ENCODE measurements at places on chromosomes 11 and 22.

DNA sequence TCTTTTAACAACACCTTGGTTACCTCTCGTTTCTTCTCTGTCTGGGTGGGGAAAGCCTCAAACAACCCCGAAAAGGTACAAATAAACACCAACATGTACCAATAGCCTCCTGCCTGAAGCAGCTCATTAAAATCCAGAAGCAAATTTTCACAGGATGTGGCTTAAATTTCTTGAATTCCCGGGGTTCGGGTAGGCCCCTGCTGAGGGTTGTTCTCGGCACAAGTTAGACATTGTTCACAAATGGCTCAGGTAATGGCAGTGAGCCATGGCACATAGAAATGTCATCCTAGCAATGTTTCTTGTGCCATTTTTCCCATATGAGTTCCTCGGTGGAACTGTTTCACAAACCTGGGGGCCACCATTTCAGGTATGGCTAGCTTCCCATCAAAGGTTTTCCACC, 19.7 kb upstream of the GLYATL1 start:
- peak; percentile 83 for DNase-seq

- DNase-seq: peak; percentile 58
These were observed 75.9 kb downstream of the LDLRAD3 start for GRCh38 chr11:36019722-36020121.

GRCh38 chr11:65862191-65862735, 2.0 kb downstream of the MUS81 start:
- DNase-seq: no peak

DNA sequence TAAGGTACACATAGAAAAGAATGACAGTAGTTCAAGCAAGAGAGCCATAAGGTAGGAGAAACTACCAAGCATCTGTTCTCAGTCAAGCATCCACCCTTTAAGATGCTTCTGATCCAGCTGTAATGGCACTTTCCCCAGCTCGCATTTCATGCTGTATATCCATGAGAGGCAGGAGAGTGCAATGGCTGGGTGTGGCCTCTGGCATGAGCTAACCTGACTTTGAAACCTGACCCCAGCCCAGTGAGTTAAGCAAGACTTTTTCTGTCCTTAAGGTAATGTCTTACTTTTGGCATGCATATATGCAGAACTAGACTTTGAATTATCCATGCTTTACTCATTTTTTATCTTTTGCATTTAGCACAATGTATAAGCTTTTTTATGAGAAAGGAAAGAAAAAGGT, 79.8 kb upstream of the CNTN5 start:
- peak; percentile 16 for DNase-seq

- no peak for DNase-seq
These were observed 37.0 kb upstream of the KIRREL3 start for GRCh38 chr11:127037596-127037995.

GRCh38 chr11:30497600-30497999, 88.6 kb downstream of the MPPED2 start:
- no peak for DNase-seq

DNA sequence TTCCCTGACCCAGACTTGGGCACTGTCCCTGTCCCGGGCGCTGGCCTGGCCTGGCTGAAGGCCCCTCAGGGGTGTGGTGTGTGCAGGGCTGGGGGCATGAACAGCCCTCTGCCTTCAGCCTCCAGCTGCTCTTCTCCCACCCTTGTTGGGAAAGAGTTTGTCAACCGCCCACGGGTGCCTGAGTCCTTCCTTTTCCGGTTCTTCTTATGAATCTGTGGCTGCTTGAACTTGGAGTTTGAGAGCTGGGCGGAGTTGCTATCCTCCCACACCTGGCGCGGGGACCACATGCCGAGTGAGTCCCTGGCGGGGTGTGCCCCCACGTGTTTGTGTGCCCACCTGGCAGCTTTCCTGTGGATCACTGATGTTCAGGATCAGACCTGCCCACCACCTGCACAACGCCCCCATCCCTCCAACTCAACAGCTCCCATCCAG, 13.4 kb downstream of the NFAM1 start:
- no peak for DNase-seq

GRCh38 chr11:68012843-68013610, 2.9 kb downstream of the ALDH3B1 start:
- DNase-seq: peak; percentile 100

DNA sequence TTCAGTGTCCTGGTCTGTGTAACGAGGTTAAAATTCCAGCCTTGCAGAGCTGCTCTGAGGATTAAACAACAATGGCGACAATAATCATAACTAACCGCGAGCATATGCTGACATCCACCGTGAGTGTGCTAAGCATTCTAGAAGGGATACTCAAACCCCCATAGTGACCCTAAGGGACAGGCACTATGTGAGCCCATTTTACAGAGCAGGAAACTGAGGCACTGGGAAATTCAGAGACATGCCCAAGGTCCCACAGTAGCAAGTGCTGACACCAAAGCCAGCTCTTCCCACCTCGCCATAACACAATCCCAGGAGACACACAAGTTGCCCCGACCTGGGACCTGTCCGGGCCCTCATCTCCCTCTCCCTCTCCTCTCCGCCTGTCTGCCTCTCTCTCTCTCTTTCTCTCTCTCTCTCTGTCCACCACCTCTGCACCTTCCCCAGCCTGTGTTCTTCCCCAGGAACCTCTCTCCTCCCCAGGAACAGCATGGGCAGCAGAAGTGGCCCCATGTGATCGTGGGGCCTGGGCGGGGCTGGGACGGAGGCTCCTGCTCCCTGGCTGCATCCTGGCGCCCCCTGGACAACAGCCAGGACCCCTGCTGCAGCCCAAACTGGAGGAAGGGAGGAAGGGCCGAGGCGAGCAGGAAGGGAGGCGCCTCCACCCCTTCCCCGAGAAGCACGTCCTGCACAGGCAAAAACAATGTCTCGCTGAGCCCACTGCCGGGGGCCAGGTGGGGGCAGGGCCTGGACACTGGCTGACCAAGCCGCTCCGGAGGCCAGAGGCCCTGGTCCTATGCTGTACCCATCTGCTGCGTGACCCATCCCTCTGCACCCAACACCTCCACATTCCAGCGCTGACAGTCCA, 14.8 kb upstream of the MFNG start:
- no peak for DNase-seq

- DNase-seq: no peak
These were observed 24.7 kb downstream of the LUZP2 start for GRCh38 chr11:24521601-24522000.

DNA sequence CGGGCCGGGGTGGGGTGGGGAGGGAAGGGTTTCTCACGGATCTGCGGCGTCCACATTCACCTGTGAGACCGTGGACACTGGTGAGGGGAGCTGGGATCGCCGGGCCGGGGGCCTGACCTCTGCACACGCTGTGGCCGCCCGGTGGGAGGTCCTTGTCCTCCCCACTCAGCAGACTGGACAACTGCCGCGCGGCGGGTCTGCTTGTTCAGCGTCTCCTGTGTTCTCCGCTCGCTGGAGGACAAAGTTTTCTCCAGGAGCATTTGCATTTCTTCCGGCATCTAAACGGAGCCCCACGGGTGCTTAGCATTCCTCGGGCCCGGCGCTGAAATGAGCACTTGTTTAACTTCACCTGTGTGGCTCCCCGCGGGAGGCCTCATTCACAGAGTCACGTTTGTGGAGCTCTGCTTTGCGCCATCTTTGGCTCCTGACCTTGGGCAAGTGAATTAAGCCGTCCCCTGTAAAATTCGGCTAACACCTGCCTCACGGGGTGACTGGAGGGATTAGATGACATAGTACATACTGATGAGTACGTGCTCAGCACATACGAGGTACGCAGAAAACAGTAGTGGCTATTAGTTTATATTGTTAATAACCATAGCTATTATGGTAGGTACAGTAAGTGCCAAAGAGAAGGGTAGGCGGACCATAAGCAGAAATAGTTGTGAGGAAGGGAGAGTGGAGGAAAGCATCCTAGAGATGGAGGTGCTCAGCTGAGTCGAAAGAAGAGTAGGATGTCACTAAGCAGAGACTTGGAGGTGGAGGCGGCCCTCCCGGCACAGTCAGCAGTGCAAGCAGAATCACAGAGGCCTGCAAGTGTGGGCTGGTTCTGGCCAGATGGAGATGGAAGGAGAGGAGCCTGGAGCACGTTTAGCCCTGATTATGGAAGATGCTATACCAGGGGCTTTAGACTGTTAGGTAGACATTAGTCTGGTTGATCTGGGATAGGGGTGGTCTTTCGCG, 885 bp downstream of the TRMU start:
- DNase-seq: peak; percentile 15

DNA sequence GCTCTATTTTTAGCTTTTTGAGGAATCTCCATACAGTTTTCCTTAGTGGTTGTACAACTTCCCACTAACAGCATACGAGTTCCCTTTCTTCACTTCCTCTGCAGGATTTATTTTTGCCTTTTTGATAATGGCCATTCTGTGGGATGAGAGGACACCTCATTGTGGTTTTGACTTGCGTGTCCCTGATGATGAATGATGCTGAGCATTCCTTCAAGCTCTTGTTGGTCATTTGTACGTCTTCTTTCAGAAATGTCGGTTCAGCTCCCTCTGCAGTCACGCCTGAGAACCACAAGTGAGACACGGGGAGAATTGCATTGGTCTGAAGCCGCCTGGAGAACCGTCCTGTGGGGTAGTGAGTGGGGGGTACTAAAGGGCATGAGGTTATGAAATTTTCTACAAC, 2.0 kb upstream of the KRTAP5-10 start:
- peak; percentile 57 for DNase-seq

GRCh38 chr11:86617502-86617901, 54.9 kb downstream of the ME3 start:
- peak; percentile 50 for DNase-seq

DNA sequence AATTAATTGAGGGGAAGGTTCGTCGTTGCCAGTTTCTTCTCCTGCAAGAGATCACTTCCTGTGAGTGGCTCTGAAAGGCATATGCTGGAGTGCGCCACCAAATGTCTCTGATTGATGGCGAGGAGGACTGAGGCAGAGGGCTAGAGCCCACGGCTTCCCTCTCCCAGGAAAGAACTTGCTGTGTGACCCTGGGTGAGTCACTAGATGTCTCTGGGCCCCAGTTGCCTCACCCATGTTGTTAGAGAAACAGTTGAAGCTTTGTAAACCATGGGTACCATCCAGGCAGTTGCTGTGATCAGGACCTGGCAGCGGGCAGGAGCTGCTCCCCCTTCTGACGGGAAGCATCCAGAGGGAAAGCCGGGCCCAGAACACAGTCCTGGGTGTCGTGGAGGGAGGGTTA, 3.2 kb downstream of the ABCG4 start:
- no peak for DNase-seq

- DNase-seq: no peak
These were observed 45.0 kb downstream of the DLG2 start for GRCh38 chr11:85582111-85582510.

GRCh38 chr11:26194881-26195280, 137.0 kb upstream of the ANO3 start:
- DNase-seq: no peak

- DNase-seq: peak; percentile 84
These were observed at the start of gene DENND5A for GRCh38 chr11:9265211-9266131. Gene DENND5A, minus strand, starts transcription at chr11:9265350. Its CDS starts 281 bp downstream, at chr11:9265069.

- no peak for DNase-seq
These were observed 14.2 kb upstream of the CCDC89 start for GRCh38 chr11:85699957-85700741.

- no peak for DNase-seq
These were observed 6.1 kb upstream of the CXCR5 start for GRCh38 chr11:118877487-118878162.

DNA sequence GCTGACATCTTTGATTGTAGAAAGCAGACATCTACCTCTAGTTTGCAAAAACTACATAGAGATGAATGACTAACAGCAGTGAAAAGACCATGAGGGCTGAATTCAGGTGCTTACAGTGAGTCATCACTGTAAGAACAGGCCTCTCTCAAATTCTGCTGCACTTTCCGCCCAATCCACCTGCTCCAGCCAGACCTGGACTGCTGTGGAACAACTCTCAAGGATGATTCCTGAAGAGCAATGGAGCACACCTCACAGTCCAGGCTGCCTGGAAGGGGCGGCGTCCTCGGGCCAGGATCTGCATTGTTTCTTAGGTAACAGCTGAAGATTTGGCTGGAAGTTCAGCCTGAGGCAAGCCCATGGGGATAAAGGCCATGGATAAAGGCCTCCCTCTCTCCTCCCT, 15.1 kb downstream of the APOL2 start:
- no peak for DNase-seq

GRCh38 chr11:112159098-112160065, 4.5 kb downstream of the IL18 start:
- no peak for DNase-seq

DNA sequence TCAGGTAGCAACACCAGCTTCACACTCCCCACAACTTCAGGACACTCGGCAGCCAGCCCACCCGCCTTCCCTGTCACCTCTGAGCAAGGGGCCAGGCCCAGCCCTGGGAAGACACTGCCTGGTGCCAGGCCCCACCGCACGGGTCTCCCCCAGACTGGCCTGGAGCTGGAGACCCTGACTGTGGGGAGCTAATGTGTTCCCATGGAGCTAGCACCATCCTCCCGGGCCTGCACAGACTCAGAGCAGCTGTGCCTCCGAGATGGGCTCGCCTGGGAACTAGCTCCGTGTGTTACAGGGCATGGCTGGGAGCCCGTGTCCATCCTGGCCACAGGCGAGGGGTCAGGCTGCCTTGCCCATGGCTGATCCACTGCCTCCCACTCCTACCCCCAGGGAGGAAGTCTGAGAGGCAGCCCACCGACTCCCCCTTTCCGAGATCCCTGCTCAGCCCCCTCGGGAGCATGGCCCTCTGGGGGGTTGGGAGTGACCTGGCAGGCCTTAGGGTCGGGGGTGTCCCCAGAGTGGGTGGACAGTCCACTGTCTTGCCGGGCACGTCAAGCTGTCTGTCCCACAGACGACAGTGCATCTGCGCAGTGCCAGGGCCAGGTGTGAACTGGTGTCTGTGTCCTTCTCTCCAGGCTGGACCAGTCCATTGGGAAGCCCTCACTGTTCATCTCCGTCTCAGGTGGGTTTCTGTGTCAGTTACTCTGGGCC, 76.7 kb upstream of the KCNQ1OT1 start:
- DNase-seq: no peak

DNA sequence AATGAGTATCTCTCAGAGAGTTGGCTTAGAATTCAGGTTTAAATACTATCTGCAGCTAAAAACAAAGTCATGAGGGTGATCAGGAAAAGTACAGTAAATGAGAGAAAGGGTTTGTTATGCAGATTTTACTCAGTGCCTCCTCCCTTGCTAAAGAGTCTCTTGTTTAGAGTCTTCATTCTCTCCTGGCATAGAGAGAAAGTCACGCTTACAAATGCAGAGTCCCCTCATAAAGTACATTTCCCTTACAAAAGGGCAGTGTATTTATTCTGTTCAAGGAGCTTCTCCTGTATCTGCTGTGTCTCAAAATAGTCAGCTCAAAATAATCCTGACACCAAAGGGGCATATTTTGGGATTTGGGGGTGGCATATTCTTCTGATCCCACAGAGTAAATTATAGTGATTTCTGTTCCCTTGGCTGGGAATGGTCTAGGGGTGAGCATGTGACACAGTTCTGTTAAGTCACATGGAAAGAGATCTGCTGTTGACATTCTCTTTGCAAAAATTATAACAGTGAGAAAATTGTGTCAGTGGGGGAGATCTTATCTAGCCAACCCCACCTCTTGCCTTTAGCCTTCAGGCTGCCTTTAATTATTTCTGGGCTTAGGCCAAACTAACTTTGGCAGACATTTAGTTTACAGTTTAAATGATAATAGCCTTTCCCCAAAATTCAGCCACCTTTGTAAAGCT, 102.9 kb downstream of the MTNR1B start:
- no peak for DNase-seq

- no peak for DNase-seq
These were observed 17.5 kb downstream of the TSKU start for GRCh38 chr11:76800466-76801200.

- no peak for DNase-seq
These were observed 540 bp downstream of the MS4A14 start for GRCh38 chr11:60396799-60397198.

Data from M059J (cell line).